ENCODE measurements at places on chromosomes 16 and 17.

DNA sequence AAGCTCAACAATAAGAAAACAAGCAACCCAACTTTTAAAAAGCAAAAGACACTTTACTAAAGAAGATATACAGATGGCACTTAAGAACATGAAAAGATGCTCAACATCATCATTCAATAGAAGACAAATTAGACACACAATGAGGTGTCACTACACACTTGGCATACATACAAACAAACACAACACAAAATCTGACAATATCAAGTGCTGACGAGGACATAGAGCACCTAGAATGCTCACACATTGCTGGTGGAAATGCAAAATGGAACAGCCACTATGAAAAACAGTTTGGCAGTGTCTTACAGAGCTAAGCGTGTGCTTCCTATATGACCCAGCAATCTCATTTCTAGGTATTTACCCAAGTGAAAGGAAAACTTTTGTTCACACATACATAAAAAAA, 18.9 kb downstream of the RPRML start:
- DNase-seq = no peak

DNA sequence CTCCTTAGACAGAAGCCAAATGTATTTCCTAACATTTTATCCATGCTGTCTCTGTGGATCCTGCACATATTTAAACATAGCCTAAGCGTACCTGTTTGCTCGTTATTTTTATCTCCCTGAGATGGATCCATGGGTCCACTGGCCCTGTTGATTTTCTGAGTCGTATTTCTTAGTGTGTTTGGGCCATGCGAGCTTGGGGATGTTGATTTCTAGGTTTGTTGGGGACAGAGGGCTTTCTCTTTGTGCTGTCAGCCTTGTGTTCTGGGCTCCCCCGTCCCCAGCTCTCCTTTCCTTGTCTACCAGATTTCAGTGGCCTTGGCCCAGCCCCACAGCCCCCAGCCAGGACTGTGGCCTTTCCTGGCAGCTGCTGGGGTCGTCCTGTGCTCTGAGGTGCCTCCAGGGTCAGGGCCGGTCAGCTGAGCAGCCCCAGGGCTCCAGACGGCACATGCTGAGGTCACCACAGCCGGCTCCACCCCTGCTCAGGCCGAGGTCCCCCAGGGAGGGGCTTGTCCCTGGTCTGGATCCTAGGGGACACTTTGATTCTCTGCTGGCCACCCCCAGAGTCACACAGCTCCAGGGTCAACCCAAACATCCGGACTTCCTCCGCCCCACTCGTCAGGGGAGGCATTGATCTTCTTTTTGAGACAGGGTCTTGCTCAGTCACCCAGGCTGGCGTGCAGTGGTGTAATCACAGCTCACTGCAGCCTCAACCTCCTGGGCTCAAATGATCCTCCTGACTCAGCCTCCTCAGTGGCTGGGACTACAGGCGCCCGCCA, 4.4 kb downstream of the SSTR5 start:
- no peak for DNase-seq

DNA sequence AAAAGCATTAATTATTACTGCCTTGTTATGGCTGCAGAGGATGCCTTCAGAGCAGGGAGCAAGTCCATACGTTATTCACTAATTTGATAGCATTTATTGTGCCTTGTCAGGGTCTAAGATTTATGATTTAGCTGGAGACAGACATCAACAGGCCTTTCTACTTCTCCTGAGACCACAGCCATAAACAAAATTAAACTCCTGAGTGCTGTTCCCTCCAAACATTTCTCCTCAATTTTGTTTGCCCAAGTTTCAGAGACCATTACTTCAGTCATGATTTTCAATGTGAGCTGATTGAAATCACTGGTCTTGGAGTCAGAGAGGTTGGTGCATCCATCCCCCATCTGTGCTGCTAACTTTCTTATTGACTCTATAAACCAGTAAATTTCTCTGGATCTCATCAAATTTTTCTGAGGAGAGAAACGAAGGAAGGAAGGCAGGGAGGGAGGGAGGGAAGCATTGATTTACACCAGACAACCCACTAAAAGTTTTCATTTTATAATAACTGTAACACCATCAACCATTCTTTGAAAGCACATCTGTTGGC, 423.6 kb upstream of the CDH11 start:
- DNase-seq = no peak

DNA sequence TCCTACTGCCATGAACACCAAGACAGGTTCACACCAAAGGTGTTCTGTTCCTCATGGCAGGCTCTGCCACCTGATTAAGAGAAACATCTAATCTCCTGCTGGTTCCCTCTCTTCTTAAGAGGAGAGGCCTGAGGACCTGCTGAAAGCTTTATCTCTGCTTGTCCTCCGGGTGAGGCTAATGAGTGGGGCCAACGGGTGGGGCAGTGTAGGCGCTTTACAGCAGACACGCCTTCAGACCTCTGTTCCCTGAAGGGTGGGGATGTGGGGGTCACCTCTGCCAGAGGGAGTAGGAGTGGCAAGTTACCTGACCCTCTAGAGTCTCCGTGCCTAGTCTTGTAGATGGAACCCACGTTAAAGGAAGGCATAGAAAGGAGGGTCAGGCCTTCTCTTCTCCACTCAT, 4.2 kb upstream of the MRM1 start:
- no peak for DNase-seq

DNA sequence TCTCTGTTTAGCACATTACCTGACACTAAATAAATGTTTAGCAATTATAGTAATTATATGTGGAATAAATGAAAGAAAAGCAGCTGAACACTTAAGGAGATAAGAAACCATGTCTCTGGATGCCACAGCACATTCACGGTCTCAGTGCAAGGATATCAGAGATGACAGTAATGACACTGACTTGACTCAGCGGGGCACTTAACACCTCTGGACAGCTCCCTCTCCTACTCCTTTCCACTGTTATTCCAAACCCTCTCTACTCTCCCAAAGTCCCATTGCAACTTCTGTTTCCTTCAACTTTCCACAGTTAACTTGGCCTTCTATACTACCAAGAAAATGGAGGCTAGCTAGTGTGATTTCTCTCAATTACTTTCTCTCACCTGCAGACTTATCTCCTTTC, 93.0 kb upstream of the CORO6 start:
- DNase-seq = no peak

DNA sequence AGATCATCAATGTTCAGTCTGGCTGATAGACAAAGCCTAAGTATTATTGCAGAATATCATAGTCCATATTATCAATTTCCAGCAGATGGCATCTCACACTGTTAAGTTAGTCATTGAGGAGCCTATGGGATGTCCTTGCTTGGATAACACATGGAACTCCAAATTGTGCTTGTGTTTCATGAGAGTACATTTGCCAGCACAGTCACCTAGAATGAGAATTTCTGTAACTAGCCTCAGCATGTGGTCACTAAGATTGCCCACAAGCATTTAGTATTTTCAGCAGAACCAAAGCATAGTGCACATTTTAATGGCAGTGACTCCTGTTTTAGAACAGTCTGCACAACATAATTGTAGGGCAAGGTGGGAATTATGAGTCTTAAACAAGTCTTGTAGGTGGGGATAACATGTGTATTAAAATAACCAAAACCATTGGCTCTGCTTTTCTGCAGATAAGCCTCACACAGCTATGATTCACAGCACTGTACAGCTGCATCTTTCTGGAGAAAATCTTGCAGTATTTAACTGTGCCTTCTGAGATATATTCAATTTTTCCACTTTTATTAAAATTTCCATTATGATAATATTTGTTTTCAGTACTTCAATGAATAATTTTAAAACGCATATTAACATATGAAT, 882.8 kb upstream of the SOX9 start:
- no peak for DNase-seq

GRCh38 chr16:17915791-17916190, 420.7 kb downstream of the NPIPA8 start:
- DNase-seq = no peak

GRCh38 chr16:50876263-50876662, 134.4 kb downstream of the CYLD start:
- no peak for DNase-seq

- DNase-seq = no peak
Observed at GRCh38 chr17:15920758-15921239, 24.1 kb upstream of the ADORA2B start.

DNA sequence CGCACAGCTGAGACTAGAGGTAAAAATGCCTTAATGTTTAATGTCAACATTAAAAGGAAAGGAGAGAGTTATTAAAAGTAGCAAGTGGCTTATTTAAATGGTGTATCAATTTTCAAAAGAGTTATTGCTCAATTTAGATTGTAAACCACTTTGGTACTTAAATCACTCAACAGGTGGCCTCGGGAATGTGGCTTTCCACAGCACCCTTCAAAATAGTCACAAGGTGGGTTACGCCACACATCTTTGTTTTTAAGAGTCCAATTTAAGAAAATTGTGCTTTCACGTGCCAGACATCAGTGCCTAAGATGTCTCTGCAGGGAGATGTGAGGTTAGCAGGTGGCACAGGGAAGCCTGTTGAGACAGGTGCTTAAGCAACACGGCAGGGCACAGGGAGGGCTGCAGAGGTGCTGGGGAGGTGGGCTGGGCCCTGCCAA, 27.5 kb upstream of the ADCY7 start:
- DNase-seq = no peak

DNA sequence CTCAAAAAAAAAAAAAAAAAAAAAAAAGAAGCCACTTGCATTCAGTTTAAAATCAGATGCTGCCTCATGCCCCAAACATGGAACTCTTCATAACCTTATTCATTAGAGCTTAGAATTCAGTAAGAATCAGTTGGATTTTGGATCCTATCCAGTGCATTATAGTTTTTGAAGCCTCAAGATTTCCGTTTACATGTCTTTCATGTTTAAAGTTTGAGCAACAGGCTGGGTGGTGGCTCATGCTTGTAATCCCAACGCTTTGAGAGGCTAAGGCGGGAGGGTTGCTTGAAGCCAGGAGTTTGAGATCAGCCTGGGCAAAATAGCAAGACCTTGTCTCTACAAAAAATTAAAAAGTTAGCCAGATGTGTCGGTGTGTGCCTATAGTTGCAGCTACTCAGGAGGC, 55.0 kb downstream of the SNTB2 start:
- DNase-seq = no peak

DNA sequence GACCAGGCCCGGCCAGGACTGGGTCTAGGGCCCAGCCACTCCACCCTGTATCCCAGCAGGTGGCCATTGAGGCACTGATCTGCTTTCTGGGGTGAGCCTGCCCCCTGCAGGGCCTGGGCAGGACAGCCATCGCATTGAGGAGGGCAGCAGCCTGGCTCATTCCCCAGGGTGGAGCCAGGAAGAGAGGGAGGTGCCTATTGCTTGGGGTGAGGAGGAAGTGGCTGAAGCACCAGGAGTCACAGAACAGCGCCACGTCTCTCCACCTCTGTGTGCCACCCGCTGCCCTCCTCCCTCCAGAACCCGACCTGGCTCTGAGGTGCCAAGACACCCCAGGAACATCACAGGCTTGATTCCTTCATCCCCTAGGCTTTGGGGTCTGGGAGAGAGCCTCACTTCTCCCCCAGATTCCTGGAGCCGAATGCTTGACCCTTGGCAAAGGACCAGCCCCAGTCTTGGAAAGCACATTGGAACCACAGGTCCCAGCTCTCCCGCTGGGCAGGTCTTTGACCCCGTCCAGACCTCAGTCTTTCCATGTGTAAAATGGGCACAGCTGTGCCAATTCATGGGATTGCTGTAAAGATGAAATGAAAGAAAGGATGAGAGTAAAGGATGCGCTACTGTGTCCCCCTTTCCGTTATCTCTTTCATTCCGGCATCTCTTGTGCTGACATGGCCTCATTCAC, 7.2 kb upstream of the KRT36 start:
- DNase-seq = no peak

- DNase-seq = no peak
Observed at GRCh38 chr16:80457871-80458270, 82.9 kb upstream of the DYNLRB2 start.

DNA sequence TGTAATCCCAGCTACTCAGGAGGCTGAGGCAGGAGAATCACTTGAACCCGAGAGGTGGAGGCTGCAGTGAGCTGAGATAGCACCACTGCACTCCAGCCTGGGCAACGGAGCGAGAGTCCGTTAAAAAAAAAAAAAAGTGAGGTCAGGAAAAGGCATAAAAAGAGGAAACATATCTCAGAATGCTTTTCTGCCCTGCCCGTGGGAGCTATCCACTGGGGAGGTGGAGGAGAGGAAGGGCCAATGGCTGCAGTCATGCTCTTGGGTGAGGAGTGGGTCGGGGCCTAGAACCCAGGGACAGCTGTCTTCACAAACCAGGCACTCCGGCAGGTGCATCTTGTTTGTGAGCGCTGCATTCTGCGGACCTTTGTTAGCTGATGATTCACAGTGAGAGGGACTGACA, 60.0 kb upstream of the CDC42EP4 start:
- no peak for DNase-seq

DNA sequence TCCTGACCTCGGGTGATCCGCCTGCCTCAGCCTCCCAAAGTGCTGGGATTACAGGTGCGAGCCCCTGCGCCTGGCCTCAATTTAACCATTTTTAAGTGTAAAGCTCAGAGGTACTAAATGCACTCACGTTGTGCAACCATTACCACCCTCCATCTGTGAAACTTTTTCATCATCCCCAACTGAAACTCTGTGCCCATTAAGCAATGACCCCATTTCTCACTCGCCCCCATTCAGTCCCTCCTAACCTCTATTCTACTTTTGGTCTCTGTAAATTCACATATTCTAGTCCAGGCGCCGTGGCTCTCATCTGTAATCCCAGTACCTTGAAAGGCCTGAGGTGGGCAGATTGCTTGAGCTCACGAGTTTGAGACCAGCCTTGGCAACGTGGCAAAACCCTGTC, 8.3 kb upstream of the SPNS3 start:
- no peak for DNase-seq

GRCh38 chr17:71338396-71338795, 782.4 kb upstream of the SOX9 start:
- no peak for DNase-seq

GRCh38 chr16:56864960-56865359, at the start of gene SLC12A3:
TSS of gene SLC12A3 (plus strand) at chr16:56865207. CDS start at chr16:56865236, 29 bp downstream.
- no peak for DNase-seq

DNA sequence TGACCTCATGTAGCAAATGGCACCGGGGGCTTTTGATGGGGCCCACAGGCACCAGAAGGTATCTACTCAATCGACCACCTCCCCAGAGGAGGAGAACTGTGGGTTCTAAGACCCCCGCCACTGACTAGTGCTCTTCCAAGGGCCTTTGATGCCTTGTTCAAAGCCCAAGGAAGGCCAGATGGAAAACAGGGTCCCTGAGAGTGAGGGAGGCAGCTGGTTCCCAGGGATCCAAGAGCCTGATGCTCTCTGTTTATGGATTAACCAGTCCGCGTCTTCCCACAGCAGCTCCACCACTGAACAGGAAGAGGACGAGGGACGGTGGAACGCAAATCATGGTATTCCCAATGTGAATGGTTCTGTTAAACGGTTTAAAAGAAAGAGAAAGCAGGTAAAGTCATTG, 7.6 kb downstream of the PHB1 start:
- DNase-seq = no peak

Data from stimulated activated CD8-positive, alpha-beta memory T cell treated with anti-CD3 and anti-CD28 coated beads, Interleukin-4, amount 100 ng/mL, for 4 hours (primary cell).